ENCODE measurements at places on chromosomes 13 and 19. TPM values are rescaled to one million over a fixed set of nuclear protein-coding genes. Genes with fewer than 3 reads are reported as not detected.

Gene CNN2
- total RNA-seq = 74.4 TPM

Gene ITGBL1
- 11.6 TPM for total RNA-seq

DNA sequence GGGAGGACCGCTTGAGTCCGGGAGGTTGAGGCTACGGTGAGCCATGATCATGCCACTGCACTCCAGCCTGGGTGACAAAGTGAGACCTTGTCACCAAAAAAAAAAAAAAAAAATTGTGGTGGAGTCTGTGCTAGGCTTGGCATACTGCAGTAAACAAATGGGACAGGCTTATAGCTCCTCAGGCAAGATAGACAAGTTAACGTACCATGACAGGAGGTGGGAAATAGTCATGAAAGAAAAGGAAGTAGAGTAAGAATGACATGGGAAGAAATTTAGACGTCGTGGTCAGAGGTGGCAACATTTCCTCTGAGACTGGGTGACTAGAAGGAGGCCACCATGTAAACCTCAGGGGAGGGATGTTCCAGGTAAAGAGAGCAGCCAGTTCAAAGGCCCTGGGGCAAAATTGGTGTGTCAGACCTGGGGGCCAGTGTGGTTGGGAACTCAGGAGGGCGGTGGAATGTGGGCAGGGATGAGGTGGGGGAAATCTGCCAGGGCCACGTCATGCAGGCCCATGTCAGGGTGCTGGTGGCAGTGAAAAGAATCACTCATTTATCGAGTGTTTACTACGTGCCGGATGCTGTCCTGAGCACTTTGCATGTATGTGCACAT, 5.6 kb downstream of the SNRPA start:
- DNase-seq = no peak

GRCh38 chr19:4541114-4541805, 1.4 kb upstream of the LRG1 start:
- DNase-seq = no peak

DNA sequence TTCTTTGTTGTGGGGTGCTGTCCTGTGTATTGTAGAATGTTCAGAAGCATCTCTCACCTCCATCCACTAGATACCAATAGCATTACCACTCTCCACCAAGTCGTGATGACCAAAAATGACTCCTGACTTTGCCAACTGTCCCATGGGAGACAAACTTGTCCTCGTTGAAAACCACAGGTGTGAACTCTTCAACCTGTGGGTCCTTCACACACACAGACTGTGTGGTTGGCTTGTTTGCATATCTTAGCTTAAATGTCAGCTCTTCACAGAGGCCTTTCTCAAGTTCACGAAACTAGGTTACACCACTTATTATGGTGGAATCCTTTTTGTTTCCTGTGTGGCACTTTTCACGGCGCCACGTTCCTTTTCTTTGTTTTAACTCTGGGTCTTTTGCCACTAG, 6.8 kb downstream of the GPC5 start:
- no peak for DNase-seq

GRCh38 chr13:50993371-50993770, 83.8 kb downstream of the RNASEH2B start:
- no peak for DNase-seq

- DNase-seq = no peak
Observed at GRCh38 chr13:107023335-107023734, 455.4 kb upstream of the ARGLU1 start.

DNA sequence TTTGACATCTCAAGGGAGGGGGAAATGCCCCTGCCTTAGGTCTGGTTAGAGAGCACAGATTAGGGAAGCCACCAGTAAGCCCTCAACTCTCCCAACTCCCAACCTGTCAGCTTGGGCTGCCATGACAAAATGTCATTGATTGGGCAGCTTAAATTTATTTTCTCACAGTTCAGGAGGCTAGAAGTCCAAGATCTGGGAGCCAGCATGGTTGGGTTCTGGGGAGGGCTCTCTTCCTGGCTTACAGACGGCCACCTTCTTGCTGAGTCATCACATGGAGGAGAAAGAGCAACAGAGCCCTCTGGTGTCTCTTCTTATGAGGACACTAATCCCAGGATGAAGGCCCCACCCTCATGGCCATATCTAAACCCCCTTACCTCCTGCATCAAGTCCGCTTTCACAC, 24.2 kb downstream of the C19orf12 start:
- DNase-seq = no peak

DNA sequence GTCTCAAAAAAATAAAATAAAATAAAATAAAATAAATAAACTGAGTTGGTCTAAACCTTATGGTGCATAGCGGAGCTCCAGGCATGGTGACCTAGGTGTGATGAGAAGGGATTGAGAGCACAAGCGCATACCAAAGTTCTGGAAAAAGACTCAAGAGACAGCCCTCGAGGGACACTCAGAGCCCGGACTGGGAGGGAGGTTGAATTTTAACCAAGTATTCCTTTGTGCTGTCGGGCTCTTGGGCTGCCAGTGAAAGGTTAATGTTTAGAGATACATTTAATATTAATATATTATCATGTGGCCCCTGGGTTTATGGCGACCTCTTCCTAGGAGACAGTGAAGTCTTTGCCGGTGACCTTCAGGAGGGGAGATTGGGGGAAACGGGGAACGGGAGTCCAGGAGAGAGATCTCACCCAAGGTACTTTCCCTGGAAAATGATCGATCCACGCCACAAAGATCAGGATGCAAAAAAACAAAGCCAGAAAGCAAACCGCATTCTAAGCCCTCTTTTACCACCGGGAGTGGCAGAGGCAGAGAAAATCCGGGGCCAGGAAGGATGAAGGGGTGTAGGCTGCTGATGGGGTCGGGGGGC, 1.6 kb downstream of the FUT6 start:
- no peak for DNase-seq

Gene POU2F2
- 1.2 TPM for total RNA-seq

GRCh38 chr19:48633148-48634035, 3.8 kb downstream of the DBP start:
- peak; percentile 36 for DNase-seq

GRCh38 chr13:43229506-43229905, 206.1 kb downstream of the DNAJC15 start:
- DNase-seq = no peak

GRCh38 chr19:11722414-11722813, 16.3 kb downstream of the ZNF823 start:
- no peak for DNase-seq

DNA sequence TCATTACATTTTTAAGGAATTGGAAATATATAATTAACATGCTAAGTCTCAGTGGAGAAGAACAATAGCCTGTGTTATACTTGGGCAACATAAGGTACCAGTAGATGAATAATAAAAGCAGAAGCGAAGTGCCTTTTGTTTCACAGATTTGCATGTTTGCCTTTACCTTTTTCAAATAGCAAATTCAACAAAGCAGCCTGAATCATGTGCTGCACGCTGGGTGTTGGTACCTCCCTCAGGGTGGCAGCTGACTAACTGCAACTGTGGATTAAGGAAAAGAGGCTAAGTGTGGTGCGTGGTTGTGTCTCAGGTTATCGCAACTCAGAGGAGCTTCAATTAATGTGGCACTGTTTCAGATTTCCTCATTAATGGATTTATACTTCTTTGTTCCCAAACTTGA, 189.0 kb downstream of the LMO7 start:
- no peak for DNase-seq
